ENCODE measurements at places on chromosomes 12 and 14.

DNA sequence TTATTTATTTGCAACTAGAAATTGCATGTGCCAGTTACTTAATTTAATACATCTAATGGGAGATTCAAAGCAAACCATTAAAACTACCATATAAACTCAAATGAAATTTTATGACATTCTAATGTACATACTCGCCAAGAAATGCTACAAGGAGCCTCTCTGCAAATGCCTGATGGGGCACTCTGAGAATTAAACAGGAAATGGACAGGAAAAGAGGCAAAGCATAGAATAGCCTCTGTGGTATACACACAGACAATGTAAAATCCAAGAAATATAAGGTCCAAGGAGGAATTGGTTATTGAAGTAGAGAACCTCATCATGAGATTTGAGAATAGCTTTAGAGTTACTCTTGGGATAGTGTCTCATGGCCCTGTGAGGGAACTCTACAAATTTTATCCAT is 41.2 kb downstream of the RAB21 start:
- DNase-seq, result no peak

DNA sequence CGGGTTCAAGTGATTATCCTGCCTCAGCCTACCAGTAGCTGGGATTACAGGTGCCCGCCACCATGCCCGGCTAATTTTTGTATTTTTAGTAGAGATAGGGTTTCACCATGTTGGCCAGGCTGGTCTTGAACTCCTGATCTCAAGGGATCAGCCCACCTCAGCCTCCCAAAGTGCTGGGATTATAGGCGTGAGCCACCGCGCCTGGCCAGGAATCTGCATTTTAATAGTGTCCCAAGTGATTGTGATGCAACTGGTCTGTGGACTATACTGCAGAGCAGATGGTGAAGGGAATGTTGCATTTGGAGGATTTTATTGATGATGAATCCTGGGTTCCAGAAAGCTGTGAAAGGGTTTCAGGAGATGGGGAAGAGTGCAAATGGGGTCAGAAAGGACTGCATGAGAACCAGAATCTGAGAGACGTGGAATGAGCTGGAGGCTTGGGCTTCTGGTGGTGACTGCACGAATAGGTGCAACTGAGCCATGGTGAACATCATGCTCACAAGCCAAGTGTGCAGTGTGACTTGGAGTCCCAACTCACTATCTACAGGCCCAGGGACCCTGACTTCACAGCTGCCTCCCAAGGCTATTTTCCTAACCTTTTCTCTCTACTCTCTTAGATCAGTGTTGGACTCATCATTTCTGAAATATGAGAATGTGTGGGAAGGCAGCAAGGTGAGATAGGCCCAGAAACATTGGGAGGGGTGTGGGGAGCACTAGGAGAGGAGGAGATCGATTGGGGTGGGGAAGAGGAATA is 4.5 kb downstream of the RPS26 start:
- no peak for DNase-seq

DNA sequence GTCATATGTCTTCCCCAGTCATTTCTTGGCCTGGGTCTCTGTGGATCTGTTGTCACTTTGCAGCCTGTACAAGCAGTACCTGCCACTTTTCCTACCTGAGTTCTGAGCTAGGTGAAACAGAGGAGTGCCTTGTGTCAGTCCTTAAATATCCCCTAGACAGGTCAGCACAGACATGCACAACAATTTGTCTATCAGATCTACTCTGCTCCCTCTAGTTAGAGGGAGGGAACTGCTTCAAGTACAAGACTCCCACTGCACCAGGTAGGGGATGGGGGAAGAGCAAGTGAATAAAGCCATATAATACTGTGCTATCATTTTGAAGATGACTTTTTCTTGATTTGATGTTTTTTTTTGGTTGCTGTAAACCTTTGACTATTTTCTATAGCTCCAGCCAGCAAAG is 39.4 kb downstream of the MIPOL1 start:
- no peak for DNase-seq

GRCh38 chr12:65761301-65761700 is 63.0 kb upstream of the HMGA2 start:
- DNase-seq, result no peak

DNA sequence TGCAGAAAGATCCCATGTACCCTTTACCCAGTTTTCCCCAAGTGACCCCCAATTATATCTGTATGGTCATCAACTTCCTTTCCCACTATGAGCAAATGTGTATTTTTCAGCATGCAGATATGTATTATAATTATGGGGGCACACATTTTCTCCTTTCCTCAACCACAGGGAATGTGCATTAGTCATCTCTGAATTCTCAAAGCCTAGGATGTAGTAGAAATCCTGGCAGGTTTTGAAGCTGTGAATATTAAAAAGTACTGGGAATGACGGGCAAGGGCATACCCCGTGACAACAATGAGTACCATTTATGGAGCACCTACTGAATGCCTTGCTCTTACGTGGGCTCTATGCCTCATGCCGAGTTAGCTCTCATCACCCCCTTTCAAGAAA is 71.5 kb downstream of the VWF start:
- DNase-seq, result no peak

DNA sequence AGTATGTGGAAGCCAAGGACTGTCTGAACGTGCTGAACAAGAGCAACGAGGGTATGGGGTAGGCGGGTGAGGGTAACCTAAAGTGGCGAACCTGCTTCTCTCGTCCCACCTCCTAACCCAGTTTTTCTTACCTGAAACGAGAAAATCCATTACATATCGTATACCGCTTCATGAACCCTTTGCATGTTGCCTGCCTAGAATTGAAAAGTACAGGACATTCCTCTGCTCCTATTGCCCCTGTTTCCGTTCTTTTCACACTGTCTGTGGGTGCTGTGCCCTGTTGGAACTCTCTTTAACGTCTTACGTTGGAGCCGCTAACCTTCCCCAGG is 513 bp downstream of the PFDN5 start:
- DNase-seq, result no peak

- no peak for DNase-seq
Observed at GRCh38 chr12:102874819-102875218, 42.2 kb downstream of the PAH start.

Data from central memory CD8-positive, alpha-beta T cell (primary cell).